ENCODE measurements at places on chromosomes 1 and 21.

GRCh38 chr1:164602480-164603093 is 43.6 kb downstream of the PBX1 start:
- DNase-seq, result no peak

GRCh38 chr1:66386712-66387111 is 147.2 kb upstream of the SGIP1 start:
- DNase-seq, result no peak

DNA sequence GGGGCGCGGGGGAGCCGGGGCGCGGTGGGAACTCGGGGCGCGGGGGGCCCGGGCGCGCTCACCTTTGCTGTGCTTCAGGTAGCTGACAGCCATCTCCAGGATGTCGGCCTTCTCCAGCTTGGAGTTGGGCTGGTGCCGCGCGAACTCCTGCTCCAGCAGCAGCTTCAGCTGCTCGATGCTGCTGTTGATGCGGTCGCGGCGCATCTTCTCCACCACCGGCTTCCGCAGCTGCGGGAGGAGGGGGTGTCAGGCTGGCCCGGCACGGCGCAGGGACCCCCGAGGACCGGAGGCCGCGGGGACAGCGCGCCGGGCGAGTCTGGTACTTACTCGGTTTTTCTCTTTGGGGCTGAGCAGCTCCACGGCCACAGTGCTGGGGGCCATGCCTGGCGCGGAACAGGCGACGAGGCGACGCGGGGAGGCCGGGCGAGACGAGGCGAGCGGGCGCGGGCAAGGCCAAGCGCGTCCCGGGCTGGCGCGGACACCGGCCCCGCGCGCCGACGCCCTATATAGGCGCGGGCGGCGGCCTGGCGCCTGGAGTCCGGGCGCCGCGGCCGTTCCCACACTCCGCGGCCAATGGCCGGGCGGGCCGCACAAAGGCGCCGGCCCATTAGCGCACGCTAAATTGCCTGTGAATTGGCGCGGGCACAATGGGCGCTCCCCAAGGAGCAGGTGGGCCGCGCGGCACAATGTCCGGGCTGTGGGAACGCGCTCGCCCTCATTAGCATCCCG is at the start of gene HES5:
Gene HES5, minus strand, starts transcription at position 480 of the 729 bp plus-strand sequence. Its CDS starts 99 bp downstream, at position 381.
- DNase-seq, result no peak

DNA sequence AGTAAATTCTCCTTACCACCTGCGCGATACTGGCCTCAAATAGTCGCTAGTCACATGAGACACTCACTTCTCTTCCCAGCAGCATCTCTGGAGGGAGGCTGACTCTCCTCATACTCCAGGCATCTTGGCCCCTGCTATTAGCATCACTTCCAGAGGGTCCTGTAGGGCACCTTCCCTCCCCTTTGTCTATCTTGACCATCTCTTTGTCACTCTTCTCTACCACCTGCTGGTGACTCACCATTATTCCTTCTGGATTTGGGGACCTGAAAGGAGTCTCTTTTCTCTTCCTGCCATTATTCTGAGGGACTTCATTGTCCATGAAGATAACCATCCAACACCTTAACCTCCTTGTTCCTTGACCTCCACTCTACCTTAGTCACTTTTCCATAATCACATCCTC is 31.7 kb upstream of the GPR37L1 start:
- DNase-seq, result no peak

DNA sequence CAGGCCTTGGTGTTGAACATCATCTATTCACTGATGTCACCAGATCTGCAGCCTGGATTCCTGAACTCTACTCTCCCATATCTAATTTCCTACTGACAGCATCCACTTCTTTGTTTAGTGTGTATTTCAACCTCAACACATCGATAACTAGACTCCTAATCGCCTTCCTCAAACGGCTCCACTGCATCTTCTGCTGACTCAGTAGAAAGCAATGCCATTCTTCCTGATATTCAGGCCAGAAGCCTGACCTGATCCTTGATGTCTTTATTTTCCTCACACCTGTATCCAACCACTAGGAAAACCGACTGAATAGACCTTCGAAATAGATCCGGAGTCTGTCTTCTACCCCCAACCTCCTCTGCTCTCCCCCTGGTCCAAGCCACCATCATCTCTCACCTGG is 466.9 kb downstream of the PCP4 start:
- no peak for DNase-seq

Data from inflammatory macrophage treated with lipopolysaccharide for 1 hour (primary cell).